ENCODE measurements at places on chromosomes 7 and 10.

GRCh38 chr10:22550732-22551131, 163.6 kb downstream of the PIP4K2A start:
- no peak for DNase-seq

DNA sequence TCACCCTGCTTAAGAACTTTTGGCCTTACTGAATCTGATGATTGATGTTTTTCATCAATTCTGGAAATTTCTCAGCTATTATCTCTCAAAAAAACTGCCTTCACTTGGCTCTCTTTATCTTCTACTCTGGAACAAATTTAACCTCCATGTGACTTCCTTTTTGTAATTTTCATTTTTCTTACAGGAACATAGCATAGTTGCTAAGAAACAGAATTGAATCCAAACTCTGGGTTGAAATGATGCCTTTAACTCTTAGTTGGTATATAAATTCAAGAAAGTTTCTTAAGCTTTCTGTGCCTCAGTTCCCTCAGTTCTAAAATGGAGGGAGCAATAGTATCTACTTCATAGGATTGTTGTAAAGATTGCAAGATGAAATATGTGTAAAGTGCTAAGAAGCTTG, 19.8 kb downstream of the GPR141 start:
- DNase-seq: no peak

DNA sequence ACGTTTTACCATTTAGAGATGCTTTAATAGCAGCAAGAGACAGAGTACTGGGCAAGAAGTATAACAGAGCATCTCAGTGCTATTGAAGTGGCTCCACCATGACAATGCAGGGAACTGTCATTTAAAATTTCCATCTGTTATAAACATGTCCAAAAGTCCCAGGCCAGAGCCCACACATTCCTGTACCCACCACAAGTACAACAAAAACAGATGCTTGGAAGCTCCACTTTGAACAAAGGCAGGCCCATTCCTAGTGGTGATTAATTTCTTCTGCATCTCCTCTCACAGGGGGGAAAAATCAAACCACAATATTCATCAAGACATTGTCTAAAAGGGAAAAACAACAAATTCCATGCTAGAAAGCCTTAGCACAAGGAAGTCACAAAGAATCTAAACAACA, 627.9 kb downstream of the PARD3 start:
- DNase-seq: no peak

DNA sequence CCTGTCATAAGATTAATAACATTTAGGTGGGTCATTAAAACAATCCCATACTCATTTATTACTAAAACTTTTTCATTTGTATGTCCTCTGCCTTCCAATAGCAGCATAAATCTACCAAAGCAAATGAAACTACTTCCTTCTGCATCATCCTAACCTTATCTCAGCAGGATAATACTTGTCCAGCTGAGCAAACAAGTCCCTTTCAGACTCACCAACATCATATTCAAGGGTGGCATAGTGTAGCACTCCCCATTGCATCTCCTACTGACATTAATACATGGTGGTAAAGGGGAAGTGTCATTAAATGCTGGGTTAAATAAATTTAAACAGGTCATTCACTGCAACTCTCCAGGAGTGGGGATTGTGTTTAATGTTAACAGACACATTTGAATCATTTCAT, 3.4 kb upstream of the MINDY3 start:
- peak; percentile 85 for DNase-seq

- no peak for DNase-seq
These were observed 64.1 kb downstream of the CAV1 start for GRCh38 chr7:116588641-116589594.

- no peak for DNase-seq
These were observed 78.1 kb downstream of the TPST1 start for GRCh38 chr7:66283003-66283920.

DNA sequence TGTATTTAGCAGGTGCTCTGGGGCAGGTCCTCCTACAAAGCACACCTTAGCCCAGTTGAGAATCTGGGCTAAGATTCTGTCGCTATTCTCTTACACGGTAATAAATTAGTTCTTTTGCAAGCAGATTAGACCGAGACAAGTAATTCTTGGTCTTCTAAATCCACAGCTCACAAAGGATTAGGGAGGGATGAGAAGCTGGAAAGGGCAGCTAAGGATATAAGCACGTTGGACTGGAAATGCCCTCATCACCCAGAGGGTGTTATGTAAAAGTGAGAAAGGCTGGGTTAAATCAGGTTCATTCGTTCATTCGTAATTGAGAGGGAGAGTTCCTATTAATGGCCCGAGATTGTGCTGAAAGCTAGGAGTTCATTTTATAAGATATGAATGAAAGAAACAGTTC, 41.8 kb downstream of the PFKFB3 start:
- DNase-seq: no peak

DNA sequence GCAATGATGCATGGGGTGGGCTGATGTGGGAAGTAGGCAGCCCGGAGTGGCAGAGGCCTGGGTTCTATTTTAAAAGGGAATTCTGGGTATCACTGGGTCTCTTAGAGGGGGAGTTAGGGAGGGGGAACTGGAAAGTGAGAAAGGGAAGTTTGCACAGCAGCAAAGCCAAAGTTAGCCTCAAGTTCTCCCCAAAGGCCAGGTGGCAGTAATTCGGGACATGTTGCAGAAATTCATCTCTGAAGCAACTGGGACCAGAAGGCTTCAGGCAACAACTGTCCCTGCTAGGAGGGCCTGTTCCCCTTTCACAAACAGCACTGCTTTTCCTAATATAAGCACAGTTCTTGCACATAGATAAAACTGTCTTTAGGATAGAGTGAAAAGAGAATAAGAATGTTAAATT, 67.4 kb downstream of the NOD1 start:
- DNase-seq: no peak

DNA sequence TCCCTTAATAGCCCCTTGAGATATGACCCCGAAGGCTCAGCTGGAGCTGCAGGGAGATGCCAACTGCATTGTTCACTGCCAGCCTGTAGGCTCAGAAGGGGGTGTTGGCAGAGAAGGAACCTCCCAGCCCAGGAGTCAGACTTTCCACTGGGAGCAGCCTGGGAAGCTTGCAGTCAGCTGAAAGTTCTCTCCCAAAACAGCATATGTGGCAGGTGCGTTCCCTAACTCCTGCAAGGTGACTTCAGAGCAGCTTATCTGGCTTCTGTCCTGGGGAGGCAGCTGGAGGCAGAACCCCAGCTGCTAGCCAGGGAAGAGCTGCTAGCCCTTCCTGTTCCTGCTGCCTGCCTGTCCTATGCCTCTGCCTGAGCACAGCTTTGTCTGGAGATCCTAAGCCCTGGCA, 8.1 kb downstream of the SFTPA2 start:
- DNase-seq: no peak

GRCh38 chr10:67015225-67015624, 89.4 kb downstream of the LRRTM3 start:
- no peak for DNase-seq

DNA sequence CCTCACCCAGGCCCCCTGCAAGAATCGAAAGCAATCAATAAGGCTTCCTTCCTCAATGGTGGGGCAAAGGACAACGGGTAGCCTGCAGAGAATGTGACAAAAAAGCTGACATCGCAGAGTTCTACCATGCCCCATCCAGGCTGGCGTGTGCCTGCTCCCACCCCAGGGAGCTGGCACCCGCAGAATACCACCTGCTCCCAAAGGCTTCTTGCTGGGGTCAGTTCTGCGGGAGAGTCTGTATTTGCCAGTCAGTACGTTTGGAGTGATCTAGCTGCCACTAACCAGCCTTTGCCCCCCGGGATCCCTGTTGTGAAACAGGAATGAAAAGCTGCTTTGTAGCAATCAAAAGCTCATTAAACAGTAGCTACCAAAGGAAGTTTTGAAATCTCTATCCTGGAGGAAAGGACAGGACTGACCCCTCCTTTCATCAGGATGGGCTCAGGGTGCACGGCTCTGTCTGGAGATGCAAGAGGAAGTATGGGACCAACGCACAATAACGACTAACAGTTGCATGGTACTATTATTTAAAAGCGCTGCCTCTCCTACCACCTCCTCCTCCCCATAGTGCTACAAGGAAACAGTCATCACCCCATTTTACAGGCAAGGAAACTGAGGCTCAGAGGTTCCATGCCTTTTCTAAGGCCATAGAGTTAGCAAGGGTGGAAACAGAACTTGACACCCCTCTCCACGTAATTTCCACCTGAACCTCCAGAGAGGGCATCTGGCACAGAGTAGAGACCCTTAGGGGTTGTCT, 67.0 kb downstream of the FGFR2 start:
- no peak for DNase-seq
